Activated CD4-positive, alpha-beta T cell treated with anti-CD3 and anti-CD28 coated beads, Interleukin-2, amount 50 U/mL, for 48 hours (primary cell): ENCODE measurements at places on chromosomes 6 and 20.

GRCh38 chr20:24678351-24679106 lies 209.1 kb downstream of the SYNDIG1 start:
- DNase-seq = no peak

- no peak for DNase-seq
These were observed 101.0 kb upstream of the MTHFD1L start for GRCh38 chr6:150764334-150765066.

DNA sequence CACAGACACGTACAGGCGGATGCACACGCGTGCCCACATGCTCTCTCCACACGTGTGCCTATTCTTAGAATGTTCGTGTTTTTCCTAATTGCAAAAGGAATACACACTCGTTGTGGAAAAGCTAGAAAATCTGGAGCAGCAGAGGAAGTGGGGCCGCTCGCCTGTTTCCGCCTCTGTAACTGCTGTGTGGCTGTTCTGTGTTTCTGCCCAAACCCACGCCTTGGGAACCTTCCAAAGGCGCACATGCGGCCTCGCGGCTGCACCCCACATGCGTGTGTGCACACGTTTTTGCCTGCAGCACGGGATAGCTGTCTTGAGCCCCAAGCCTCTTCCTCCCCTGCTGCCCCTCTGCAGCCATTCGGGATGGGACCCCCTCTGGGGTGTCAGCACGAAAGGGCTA lies 12.2 kb downstream of the SLC17A9 start:
- no peak for DNase-seq

DNA sequence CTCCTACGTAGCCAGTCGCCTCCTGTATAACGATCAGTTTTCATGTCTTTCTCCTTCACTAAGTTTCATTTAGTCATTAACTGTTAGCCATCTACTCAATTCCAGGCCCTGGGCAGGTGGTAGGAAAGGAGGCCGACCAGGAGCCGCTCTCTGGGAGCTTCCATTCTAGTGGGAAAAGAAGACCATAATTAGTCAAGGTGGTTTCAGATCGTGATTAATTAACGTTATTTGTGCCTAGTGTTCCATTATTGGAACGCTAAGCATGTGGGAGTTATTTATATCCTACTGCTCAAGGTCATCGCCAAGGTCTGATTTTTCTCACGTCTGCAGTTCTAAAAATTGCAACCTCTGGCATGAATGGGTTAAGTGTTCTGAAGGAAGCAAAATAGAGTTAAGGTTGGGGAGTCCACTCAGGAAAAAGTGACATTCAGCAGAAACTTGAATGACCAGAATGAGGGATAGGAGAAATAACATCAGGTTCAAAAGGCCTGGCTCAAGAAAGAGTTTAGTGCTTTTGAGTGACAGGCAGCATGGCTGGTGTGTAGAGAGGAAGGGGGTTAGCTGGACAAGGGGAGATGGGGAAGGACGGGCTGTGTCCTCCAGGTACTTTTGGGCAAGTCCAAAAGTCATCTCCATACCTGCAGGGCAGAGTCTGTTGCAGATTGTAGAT lies 812 bp downstream of the SLC9A8 start:
- no peak for DNase-seq

- DNase-seq = no peak
These were observed 36.9 kb upstream of the NOL4L start for GRCh38 chr20:32621891-32622584.

GRCh38 chr6:69027861-69028260 lies 392.8 kb downstream of the ADGRB3 start:
- no peak for DNase-seq

- peak; percentile 60 for DNase-seq
These were observed 6.2 kb downstream of the LINC00237 start for GRCh38 chr20:21099751-21100577.

DNA sequence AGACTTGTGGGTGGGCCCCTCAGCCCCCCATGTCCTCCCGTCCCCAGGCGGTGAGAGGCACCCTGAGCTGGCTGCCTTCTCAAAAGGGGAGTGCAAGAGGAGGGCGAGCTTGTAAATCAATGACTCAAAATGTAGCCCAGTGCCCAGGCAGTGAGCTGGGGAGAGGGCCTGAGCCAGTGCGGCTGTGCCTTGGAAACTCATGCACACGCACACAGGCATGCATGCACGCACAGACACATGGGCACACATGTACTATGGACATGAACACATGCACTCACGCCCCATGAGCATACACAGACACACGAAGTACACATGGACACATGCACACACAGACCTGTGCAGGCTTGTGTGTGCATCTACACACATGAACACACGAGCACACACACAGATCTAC lies 133.5 kb downstream of the TAF4 start:
- DNase-seq = no peak

GRCh38 chr6:13769655-13770053 lies 44.7 kb downstream of the MCUR1 start:
- no peak for DNase-seq

- no peak for DNase-seq
These were observed 40.7 kb upstream of the MROH8 start for GRCh38 chr20:37219751-37220668.

DNA sequence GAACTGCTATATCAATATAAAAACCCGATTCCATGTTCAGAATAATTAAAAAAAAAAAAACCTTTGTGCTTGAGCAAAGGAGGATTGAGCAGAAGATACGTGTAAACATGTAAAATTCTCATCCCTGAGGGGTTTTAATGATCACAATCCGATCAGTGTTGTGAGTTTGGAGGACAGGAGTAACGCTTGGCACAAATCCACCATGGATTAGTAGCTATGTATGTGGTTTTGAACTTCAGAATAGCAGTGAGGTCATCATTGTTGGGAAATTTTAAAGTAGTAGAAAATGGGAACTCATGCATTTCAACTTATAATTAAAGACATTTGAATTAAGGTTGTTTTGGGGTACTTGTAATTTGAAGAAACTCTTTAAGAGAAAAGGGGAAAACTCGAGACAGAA lies 203.2 kb downstream of the RPS12 start:
- DNase-seq = no peak
